ENCODE measurements at places on chromosomes 12 and 14.

DNA sequence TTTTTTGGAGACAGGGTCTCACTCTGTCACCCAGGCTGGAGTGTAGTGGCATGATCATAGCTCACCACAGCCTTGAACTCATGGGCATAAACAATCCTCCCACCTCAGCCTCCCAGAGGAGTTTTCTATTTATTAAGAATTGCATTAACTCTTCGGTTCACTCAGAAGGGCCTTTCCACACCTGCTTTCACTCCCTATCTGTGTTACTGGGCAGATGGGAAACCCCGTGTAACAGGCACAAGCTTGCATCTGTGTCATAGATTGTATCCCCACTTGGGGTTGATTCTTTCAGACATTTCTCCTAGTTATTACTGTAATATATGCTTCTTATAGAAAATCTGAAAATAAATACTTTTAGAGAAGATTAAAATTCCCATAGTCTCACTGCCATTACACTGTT lies 38.7 kb downstream of the STX2 start:
- DNase-seq: no peak

DNA sequence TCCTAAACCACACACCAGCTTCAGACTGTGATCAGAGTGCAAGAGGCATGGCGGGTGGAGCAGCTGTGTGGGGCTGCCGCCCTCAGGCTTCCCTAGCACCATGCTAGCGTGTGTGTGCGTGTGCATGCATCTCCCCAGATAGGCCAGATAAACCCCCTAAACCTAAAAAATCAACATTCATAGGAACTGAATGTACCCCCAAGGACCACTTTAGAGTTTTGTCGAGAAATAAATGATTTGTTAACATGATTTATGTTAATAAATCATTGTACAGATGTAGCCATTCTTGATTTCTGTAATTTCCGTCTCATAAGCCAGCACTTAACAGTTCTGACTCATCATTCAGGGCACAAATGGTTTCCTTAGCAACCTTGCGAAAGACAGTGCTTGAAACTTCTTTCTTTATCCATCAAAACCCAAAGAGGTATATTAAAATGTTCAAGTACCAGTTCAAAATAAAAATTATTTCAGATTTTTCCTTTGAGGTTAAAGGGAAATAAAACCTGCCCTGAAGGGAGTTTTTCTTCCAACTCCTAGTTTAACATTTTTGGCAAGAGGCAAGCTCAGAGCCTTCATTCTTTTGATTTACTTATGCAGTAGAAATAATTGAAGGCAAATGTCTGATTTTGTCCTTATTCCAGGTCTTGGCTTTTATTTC lies 206.2 kb upstream of the RGS6 start:
- DNase-seq: peak; percentile 70

GRCh38 chr12:43206396-43206795 lies 345.6 kb downstream of the ADAMTS20 start:
- no peak for DNase-seq

DNA sequence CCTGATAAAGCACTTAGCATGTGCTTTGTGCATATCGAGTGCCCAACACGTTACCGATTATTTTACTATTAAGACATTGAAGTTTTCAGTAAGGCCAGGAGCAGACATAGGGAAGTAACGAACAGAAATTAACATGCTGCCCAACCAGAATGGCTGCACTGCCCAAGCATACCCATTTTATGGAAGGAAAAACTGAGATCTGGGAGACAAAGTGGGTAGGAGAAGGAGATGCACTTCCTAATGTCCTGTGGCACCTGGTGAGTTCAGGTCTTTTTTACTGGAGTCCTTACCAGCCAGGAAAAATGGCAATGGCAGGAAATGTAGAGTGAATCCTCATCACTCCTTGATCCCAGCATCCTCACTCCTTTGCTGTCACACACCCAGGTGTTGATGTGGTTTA lies 768.5 kb downstream of the MED13L start:
- DNase-seq: no peak

- no peak for DNase-seq
Measured at GRCh38 chr12:79515530-79515935, 175.2 kb downstream of the PAWR start.

GRCh38 chr14:67933266-67933665 lies 113.7 kb downstream of the RAD51B start:
- no peak for DNase-seq

- no peak for DNase-seq
Measured at GRCh38 chr12:24921251-24922038, 27.5 kb downstream of the BCAT1 start.

DNA sequence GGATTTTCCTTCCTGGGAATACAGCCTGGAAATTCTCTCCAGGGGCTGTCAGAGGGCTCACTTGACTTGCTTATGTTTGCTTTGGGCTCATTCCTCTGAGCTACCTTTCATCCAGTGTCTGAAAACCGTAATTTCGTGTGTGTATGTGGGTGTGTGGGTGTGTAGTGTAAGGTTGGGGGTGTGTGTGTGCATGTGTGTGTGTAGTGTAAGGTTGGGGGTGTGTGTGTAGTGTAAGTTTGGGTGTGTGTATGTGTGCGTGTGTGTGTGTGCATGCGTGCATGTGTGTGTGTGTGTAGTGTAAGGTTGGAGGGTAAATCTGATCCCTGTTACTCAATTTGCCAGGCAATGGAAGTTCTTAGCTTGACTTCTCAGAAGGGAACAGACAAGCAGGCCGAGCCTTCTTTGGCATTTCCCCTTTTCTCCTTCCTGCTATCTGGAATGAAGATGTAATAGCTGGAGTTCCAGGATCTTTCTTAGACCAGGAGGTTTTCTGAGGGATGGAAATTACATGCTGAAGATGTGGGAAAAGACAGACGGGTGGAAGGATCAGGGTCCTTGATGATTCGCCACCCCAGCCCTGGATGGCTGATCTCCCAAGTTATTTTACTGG lies 15.5 kb upstream of the BEGAIN start:
- no peak for DNase-seq

- no peak for DNase-seq
Measured at GRCh38 chr12:79678306-79678705, 12.5 kb downstream of the PAWR start.

DNA sequence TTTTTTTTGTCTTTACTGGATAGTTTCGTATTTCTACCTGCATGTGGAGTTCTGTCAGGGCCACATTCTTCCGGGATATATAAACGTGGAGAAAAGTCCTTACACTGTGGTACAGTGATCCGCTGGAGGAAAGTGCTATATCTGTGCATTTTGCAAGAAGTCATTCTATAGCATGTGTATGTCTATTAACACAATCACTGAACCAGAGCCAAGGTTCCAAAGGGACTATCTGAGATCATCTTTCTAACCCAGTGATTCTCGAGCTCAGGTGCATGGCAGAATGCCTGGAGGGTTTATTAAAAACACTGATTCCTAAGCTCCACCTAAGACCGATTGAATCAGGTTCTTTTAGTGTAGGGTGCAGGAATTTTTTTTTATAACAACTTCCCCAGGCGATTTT lies 354.0 kb downstream of the NRXN3 start:
- DNase-seq: no peak

DNA sequence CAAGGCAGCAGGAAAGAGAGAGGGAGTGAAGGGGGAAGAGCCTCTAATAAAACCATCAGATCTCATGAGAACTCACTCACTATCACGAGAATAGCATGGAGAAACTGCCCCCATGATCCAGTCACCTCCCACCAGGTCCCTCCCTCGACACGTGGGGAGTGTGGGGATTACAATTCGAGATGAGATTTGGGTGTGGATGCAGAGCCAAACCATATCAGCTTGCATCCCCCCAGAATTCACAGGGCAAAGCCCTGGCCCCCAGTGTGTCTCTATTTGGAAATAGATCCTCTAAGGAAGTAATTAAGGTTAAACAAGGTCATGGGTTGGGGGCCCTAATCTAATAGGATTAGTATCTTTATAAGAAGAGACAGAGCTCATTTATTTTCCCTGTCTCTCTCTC lies 56.1 kb upstream of the TCL1A start:
- DNase-seq: no peak

GRCh38 chr12:23891115-23891514 lies 58.4 kb downstream of the SOX5 start:
- no peak for DNase-seq

GRCh38 chr14:60644666-60645065 lies 4.6 kb downstream of the SIX1 start:
- DNase-seq: peak; percentile 32

DNA sequence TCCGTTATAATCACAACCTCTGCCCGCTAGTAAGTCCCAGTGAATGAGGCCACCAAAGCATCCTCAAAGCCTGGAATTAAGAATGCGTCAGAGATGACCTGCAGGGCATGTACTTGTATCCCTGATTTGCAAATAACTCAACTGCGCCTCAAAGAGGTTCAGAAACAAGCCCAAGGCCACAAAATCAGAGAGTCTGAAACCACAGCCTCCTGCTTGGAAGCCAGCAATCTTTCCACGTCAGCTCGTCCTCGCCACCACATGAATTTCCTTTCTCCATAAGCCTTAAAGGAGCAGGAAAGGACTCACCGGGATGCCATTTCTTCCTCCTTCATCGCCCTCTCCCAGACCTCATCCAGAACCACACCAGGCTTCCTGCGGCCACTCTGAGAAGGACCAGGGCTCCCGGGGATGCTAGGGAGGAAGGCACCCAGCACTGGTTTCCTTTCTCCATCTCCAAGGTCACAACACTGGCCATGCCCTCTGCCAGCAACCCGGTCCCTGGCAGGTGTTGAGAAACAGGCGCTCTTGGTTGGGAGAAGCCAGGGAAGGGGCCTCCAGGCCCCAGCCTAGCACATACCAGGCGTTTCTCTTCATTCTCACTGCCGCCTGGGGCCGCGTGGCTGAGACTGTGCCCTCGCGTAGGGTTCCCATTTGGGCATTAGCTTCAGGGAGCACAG lies 191.2 kb upstream of the DIO3 start:
- DNase-seq: no peak

- DNase-seq: no peak
Measured at GRCh38 chr14:99883866-99884650, 90.8 kb downstream of the EML1 start.

DNA sequence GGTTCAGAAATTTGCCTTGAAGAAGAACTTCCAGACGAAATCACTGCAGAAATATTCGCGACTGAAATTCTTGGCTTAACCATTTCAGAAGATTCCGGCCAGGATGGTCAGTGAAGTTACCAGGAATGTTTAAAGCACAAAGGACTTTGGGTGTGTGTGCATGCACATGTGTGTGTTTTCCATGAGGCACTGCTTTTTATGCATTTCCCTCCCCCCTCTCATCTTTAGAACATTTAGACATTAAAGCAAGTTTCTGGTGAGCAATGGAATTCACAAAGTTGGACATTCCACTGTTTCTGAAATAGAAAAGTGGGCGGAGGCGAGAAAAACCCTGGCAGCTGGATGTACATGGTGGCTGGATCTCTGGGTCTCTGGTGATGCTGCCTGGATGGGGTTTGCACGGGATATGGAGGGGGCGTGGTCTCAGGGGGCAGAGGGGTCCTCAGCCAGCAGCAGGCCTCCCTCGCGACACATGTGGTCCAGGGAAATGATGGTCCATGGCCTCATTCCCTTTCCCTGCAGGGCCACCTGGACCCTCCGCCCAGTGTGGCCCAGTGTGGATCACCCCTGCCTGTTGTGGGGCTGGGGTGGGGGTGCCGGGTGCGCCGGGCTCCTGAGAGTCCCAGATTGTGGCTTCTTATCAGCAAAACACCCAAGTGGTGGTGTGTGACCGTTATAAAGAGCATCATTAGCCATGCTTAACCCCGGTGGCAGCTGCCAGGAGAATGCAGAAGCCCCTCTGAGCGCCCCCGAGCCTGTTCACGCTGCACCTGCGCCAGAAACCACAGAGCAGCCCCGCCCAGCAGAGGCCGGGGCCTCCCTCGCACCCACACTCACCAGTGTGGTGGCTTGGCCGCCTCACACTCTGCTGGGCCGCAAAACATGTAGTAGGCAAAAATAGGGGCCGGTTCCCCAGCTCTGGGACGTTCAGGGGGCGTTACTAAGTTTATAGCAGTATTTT lies 17.8 kb upstream of the BCL7A start:
- DNase-seq: peak; percentile 33

DNA sequence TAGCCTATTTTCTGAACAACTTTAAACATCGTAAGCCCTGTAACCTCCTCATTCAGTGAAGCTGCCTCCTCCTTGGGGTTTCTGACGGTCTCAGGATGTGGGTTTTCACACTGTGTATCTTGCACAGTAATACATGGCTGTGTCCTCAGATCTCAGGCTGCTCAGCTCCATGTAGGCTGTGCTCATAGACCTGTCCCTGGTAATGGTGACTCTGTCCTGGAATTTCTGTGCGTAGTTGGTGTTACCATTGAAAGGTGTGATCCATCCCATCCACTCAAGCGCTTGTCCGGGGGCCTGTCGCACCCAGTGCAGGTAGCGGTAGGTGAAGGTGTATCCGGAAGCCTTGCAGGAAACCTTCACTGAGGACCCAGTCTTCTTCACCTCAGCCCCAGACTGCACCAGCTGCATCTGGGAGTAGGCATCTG lies 980.5 kb downstream of the TMEM121 start:
- no peak for DNase-seq

DNA sequence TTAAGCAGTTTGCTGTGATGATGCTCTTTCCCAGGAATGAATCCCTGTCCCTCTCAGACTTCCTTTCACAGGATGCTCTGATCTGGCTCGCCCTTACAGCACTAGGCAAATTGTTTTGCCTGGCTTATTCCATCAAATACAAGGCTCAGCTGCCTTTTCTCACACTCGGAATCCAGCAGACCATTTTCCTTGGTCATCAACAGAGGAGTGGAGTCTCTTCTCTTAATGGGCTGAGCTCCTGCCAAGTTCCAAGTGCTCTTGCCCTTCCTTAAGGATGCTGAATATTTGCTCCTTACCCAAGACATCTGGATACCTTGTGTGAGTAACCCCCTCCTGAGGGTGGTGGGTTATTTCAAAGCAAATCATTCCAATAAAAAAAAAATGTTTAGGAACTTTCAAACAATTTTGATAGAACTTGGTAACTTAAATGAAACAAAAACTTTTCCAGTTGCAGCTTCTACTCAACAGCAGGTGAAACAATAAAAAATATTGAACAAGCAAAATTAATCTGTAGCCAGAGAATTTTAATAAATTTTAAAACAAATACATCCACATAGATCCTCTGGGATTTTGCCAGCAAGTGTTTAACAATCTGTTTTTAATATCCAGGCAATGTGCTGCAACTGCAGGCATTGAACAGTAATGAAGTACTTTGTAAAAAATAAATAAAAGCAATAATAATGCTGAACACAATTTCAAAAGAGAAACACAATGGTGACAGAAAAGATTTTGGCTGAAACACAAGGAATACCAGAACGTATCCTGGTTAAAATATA lies 264.0 kb upstream of the FAR2 start:
- peak; percentile 31 for DNase-seq

GRCh38 chr12:49233842-49234526 lies 30.9 kb upstream of the TUBA1C start:
- peak; percentile 22 for DNase-seq

DNA sequence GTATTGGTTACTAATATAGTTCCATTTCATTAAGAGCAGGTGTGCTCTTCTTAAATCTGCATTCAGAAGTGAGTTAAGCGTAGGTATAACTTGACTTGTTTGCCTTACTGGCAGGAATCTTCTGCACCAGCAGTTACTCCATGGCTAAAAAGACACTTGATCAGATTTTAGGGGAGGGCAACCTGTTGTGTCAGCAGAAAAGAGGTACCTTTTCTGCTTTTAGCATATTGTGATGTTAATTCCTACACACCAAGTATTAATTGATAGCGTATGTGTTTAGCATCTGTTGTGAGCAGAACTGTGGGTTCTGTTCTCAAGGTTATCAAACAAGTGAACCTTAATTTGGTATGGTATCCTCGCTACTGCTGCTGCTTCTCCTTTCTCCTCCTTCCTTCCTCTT lies 38.3 kb downstream of the TTLL5 start:
- DNase-seq: no peak

All from tongue (tissue), 3 donors.